ENCODE measurements at places on chromosomes 7 and 10.

DNA sequence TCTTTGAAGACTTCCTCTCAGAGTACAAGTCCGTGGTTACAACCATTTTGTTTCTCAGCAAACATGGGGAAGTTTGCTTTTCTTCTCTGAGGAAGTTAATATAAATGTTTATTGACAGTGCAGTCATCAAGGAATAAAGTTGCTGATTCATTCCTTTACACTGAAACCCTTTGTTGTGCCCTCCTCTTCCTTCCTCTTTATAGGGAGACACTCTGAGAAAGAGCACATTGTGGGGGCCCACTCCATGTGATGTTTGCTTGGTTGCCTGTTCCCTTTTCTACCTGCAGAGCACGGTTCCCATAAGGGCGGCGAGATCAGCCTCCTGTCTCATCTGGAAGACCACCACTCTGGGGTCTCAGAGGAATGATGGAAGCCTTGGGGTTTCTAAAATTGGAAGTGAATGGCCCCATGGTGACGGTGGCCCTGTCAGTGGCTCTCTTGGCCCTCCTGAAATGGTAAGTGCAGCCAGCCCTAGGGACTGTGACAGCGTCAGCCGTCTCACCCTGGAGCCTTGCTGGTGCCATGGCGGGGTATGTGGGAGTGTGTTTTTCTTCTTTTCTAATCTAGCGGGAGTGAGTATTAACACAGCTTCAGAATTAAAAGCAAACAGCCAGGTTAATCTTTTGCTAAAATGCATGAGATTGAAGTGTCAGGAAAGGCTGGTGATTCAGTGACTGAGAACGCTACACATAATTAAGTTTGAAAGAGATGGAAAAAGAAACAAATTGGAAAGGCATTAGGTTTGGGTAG, at the start of gene TBXAS1:
Gene TBXAS1 (plus strand): TSS at position 240 of the 750 bp plus-strand sequence. CDS start 127 bp downstream, at position 367.
- no peak for DNase-seq

GRCh38 chr10:21515361-21516241, 9.9 kb downstream of the SKIDA1 start:
- no peak for DNase-seq

DNA sequence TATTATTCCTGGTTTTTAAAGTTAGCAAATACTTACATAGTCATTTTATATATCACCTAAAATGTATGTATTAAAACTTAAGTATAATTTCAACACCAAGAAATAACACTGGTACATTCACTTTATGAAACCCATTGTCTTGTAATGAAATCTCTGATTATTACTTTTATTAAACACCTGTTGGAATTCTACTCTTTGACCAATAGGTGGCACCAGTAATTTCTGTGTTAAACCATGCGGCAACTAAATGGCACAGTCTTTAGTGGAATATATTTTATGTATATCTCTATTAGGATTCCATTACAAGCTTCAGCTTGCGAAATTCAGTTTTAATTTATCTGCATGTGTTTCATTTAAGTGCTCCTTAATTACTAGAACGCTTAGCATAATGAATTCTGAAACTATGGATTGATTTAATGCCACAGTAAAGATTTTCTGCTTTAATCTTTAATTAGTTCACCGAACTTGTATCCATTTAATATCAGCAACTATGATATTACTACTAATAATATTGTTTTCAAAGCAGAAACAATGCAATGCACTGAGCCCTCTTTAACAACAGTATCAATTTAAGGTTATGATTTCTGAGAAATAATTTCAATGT, 181.3 kb downstream of the MAGI2 start:
- no peak for DNase-seq

GRCh38 chr7:32462977-32463376, 27.2 kb downstream of the LSM5 start:
- no peak for DNase-seq

DNA sequence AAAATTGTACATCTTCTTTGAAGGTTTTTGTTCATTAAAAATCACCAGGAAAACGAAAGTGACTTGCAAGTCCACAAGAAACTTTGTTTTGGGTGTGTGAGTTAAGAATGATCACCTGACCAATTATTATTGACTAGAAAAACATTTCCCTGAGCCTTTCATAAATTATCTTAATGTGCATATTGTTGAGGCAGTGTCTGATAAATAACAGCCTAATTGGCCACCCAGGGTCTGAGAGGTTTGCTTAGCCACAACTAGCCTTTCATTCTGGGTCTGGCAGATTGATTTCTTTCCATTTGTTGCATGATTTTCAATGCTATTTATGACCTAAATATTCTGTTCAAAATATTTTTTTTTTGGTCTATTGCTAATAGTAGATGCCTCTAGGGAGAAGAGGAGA, 152.8 kb downstream of the AUTS2 start:
- DNase-seq: no peak

GRCh38 chr10:5106553-5106952, 12.3 kb downstream of the AKR1C3 start:
- DNase-seq: no peak

DNA sequence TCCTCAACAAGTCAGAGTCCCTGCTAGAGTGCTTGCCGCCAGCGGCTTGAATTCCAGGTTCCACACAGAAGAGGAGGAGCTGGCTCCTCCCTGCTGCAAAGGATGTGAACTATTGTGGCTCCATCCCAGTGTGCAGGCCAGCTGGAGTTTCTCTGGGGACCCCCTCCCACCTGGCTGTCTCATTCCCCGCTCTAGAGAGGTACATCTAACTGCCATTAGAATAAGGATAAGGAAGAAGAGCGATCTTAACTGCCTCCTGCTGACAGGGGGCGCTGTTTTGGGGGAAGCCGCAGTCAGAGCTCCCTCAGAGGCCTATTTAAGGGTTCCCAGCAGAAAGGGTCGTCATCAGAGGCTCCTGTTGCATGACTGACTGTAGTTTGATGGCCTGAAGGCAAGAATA, 40.8 kb upstream of the HECW1 start:
- no peak for DNase-seq

DNA sequence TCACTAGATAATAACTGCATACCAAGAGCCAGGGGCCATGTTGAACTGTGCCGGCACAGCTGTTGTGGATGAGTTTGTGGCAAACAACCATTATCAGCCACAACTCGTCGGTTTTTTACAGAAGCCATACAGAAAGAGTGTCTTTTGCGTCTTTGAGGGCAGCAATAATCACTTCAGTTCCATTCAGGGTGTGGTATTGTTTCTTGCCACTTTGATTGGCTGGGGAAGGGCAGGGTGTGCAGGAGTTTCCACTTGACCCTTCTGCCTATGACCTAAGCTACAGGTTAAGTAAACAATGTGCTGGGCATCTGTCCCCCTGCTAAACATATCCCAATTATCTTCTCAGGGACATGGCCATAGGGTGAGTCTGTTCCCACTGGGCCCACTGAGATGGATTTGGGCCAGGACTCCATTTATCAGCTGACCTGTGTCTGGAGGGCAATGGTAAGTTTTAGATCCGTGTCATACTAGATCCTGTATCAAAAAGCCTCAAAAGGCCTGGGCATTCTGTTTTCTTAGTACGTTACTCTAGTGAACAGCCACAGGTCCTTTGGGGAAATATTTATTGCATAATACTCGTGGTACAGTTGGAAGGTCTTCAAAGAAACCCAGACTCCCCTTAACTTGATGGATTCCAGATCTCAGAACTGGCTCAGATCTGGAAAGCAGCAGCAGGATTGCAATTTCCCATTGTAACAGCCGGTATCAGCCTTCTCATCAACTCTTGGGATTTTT, 15.9 kb downstream of the ZNF3 start:
- DNase-seq: no peak

GRCh38 chr10:75008952-75009351, 102.5 kb upstream of the SAMD8 start:
- DNase-seq: no peak

DNA sequence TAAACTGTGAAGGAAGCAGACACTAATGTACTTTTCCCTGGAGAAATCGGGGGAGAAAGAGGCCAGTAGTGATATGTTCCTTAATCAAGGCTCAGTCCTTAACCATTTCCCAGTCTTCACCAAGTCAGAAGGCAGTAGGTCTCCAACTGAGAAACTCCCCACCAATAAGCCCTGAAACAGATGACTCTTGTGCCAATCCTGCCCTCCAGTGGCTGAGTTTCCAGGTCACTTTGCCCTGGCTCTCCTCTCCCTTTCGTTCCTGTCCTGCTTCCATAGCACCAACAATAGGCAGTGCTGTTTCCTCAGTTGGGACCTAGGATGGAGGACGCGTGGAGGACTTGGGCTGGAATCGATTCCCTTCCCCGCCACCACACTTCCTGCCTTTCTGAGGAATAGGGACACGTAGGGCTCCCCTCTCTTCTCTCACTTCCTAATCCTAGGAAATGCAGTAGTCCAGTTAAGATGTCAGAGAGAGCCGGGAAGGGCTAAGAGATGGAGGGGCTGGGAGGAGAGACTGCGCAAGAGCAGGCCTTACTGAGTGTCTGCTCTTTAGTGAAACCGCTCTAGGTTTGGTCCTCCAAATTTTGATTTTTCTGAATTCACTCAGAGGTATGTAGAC, 23.4 kb downstream of the ATOH7 start:
- no peak for DNase-seq
